Bronchial epithelial cell (primary cell): ENCODE measurements at places on chromosomes 7 and 10.

DNA sequence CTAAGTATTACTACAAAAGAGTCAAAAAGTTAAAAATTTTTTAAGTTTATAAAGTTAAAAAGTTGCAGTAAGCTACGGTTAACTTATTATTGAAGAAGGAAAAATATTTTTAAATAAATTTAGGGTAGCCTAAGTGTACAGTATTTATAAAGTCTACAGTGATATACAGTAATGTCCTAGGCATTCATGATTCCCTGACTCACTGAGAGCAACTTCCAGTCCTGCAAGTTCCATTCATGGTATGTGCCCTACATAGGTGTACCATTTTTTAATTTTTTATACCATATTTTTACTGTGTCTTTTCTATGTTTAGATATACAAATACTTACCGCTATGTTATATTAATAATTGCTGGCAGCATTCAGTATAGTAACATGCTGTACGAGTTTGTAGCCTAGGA is 92.3 kb downstream of the CTNNA3 start:
- peak; percentile 35 for DNase-seq

- DNase-seq: no peak
Measured at GRCh38 chr7:129762387-129762969, 151.0 kb downstream of the NRF1 start.

DNA sequence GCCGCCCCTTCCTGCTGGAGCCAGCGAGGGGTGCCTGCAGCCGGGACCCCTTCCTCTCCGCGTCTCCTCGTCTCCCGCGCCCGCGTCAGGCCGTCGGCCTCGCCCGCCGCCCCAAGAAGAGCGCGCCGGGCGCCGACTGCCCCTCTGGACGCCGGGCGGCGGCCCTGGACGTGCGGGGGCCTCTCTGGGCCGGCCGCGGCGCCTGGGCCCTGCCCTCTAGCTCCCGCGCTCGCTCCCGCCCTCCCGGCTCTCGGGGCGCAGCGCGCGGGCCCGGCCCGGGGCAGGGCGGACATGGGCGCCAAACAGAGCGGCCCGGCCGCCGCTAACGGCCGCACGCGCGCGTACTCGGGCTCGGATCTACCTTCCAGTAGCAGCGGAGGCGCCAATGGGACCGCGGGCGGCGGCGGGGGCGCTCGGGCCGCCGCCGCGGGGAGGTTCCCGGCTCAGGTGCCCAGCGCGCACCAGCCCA is 704 bp downstream of the ZNRF2 start:
- DNase-seq: no peak

- peak; percentile 78 for DNase-seq
Measured at GRCh38 chr7:115068220-115068619, 146.3 kb downstream of the MDFIC start.

- peak; percentile 16 for DNase-seq
Measured at GRCh38 chr10:59575269-59575668, 134.4 kb downstream of the SLC16A9 start.

DNA sequence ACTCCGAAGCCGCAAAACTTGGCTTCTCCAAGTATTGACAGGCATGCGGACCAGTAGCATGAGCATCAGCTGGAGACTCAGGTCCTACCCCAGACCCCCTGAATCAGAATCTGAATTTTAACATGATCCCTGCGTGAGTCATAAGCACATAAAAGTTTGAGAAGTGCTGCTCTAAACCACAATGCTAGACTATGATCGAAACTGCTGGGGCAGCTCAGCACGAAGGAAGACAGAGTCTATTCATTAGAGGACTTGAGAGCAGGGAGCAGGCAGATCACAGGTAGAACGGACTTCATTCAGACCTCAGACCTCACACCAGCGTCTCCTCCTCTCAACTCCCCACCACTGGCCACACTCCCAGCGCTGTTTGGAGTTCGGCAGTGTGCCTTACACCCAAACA is 16.9 kb downstream of the CAMK2G start:
- no peak for DNase-seq

DNA sequence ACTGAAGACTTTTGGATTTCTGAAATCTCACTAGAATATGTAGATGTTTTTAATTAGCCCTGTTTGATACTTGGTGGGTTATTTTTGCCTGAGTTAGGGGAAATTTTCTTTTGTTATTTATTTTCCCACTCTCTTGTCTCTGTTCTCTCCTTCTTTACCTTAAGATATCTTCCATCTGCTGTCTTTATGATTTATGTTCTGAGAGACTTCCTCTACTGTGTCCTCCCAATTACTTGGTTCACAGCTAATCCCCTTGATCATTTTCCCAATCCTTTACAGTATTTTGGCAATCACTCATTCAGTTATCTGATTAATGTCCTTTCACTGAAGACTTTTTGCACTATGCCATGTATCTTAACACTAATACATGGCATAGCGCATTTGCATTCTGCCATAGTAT is 49.5 kb upstream of the SRPK2 start:
- no peak for DNase-seq

DNA sequence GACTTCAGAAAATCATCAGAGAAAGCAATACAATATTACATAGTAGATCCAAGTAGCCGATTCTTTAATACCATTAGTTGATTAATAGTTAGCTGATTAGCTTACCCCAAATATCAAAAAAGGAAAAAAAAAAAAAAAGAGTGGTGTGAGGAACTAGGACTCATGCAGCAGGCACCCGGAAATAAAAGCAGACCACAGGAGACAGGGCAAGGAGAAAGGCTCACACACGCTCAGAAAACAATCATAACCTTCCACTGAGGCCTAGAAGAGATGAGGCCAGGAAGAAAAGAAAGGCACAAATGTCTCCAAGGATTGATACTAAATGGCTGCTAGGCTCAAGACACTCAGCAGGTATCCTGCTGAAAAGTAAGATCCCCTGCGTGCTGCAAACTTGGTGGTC is 25.9 kb downstream of the TRDMT1 start:
- peak; percentile 7 for DNase-seq

DNA sequence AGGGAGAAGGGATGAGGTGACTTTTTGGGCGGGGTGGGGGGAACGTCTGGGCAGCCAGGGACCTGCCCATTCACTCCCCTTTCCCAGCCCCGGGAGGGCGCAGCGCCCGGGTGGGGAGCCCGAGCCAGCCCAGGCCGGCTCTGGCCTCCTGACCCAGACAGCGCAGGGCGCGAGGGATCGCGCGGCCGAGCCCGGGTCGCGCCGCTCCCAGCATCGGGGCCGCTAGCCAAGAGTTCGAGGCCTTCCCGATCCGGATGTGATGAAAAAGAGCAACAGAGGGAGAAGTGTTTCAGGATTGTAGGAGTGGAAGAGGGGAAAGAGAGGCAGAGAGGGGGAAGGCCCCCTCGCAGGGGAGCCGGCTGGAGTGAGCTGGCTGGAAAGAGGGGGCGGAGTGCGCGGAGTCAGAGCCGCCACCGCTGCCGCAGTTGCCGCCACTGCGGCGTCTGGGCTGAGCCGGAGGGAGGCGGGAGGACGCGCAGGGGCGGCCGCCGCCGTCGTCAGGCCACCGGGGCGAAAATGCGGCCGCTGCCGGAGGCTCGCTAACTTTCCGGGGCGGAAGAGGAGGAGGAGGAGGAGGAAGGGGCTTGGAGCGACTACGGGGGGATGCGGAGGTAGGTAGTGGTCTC is at the start of gene MDFIC:
TSS of gene MDFIC (plus strand) at position 69 of the 626 bp plus-strand sequence. CDS start 940 bp downstream, outside the sequence.
- peak; percentile 26 for DNase-seq

DNA sequence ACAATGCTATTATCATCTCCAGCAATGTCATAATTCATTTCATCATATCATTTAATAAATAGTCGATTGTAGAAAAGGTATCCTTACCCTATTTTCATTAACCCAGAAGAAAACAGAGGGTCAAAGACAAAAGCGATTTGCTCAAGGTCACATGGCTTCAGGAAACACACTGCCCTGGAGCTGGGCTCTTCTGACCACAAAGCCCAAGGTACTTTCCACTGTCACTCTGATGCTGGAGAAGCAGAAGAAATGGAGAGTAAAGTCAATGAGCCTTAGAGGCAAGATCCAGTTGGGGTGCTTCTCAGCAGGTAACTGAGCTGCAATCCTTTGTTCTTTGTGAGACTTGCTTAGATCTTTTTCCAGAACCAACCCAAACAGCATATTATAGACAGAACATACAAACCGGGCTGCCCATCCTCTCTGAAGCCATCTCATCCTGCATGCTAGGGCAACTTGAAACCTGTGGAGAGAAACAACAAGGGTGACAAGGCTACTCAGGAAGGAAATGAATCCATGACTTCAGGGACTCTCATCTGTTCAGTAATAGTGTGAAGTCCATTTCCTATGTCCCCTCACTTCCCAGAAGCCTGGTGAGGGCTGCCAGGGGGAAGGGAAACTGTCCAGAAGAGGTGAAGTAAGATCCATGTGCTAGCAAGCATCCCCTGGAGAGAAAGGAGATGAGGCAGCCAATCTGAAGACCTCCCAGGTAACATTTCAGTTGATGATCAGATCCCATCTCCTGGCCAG is 148.6 kb upstream of the SVIL start:
- no peak for DNase-seq

GRCh38 chr7:158731761-158732160 is 27.2 kb upstream of the NCAPG2 start:
- no peak for DNase-seq

DNA sequence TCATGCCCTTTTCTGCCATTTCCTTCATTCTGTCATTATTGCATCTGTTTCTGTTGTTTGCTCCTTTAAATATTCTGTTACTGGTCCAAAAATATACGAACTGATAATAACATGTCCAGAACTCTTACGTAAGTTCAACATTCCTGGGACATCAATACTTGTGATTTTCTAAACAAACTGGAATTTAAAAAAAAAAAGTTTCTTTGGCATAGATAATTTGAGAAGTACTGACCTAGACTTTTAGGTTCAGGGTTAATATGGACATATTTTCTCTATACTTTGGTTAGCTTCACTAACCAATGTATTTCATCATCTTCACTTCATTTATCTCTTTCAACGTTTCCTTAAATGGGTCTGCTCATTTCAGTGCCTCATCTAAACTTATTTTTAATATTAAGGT is 147.3 kb downstream of the JMJD1C start:
- DNase-seq: no peak

- DNase-seq: peak; percentile 69
Measured at GRCh38 chr10:74991435-74991834, 120.0 kb upstream of the SAMD8 start.

GRCh38 chr7:34155220-34155908 is 250.0 kb downstream of the BMPER start:
- DNase-seq: peak; percentile 96

DNA sequence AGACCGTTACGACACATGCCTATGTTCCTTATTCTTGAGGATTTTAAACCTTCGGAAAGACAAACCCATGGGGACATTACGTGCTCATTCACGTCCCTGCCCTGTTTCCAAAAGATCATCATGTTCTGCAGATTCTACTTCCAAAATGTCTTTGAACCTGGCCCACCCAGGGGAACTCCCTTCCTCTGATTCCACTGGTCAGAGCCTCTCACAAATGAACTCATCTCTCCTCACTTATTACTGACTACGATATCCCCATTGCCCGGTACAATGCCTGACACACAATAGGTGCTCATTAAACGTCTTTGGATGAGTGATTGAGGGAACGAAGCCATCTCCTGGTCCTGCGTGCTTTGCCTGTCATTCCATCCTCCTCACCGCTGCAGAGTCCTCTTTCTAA is 168.3 kb upstream of the RNF32 start:
- DNase-seq: no peak

DNA sequence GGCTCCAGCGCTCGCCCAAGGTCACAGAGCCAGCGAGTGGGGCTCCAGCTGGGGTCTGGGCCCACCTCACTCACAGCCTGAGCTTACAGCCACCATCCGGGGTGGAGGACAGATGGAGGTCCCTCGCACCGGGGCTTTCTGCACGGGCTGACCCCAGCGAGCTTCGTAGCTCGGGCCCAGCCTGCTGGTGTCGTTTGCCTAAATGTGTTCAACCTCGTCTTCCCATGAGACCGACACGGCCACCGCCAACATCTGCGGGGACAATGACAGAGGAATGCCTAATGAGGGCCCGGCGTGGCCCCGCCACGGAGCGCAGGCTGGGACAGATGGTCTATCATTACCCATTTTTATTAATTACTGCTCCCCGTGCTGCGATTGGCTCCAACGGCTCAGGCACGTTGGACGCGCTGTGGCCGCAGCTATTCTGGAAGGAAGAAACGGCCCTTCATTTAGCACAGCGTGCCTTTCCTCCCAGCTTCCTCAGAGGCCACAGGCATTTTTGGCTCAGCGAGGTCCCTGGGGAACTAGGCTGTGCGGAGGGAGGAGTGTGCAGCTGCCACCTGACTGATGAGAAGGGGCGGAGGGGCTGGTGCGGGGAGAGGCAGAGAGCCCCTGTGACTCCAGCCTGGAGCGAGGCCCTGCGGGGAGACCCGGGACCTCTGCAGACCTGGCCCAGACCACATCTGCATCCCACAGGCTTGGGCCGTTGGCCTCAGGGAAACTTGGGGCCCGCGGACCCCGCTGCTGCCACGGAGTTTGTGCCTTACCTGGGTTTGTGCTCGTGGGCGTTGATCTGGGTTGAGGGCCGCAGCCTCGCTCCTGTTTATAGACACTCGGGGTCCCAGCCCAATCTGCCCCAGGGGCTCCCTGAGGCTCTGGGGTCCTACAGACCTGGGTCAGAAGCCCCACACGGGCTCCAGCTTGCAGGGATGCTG is 22.9 kb upstream of the ELFN1 start:
- no peak for DNase-seq

- DNase-seq: peak; percentile 60
Measured at GRCh38 chr7:45402480-45403218, 171.5 kb upstream of the ADCY1 start.

- DNase-seq: no peak
Measured at GRCh38 chr10:95716466-95716865, 22.7 kb upstream of the TCTN3 start.

- DNase-seq: no peak
Measured at GRCh38 chr10:102291221-102291905, 46.0 kb downstream of the GBF1 start.

DNA sequence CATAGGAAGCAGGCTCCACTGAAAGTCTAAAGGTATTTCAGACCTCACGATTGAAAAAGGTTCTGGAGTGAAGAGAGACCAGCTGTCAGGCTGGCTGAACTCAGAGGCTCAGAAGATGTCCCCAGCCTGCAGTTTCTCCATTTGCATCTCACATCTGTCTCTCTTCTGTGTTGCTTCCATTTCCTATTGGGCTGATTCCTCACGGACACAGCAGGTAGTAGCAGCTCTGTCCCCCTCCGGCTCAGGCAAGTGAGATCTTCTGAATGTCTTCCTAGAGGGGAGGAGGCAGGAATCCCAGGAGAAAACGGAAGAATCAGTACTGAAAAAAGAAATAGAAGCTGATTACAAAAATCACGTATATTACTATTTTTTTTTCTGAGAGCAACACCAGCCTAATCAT is 274.1 kb upstream of the COBL start:
- DNase-seq: no peak

DNA sequence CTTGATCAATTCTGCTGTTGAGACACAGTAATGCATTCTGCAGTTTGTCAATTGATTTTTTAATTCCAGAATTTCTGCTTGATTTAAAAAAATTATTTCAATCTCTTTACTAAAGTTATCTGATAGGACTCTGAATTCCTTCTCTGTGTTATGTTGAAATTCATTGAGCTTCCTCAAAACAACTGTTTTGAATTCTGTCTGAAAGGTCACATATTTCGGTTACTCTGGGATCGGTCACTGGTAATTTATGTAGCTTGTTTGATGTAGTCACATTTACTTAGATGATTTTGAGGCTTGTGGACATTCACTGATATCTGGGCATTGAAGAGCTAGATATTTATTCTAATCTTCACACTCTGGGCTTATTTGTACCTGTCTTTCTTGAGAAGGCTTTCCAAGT is 67.2 kb upstream of the NME8 start:
- DNase-seq: no peak
